ENCODE measurements at places on chromosomes 16 and 17.

DNA sequence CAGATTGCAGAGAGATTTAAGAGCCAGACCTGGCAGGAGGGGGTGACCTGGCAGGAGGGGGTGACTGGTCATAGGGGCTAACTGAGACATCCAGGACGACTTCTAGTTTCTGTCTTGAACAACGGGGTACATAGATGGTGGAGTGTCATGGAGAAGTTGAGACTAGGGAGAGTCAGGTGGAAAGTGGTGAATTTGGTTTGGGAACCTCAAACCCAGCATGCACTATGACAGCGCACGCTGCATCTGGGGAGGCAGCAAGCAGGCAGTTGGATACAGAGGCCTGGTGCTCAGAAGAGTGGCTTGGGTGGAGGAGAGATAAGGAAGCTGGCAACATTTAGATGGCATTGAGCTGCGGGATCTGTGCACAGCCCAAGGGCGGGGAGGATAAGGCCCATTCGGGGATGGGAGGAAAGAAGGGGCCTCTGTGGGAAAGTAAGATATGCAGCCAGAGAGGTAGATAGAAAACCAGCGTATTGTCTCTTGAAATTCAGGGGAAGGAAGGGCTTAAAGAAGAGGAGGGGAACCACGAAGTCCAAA is 4.5 kb downstream of the RIPOR1 start:
- no peak for DNase-seq

GRCh38 chr16:88936556-88937205 is 40.3 kb downstream of the CBFA2T3 start:
- DNase-seq, result no peak

- DNase-seq, result no peak
These were observed 13.7 kb upstream of the TAT start for GRCh38 chr16:71590584-71590983.

- DNase-seq, result no peak
These were observed 4.0 kb upstream of the PERCC1 start for GRCh38 chr16:1426734-1427471.

GRCh38 chr16:58046936-58047335 is 21.4 kb downstream of the MMP15 start:
- DNase-seq, result no peak

DNA sequence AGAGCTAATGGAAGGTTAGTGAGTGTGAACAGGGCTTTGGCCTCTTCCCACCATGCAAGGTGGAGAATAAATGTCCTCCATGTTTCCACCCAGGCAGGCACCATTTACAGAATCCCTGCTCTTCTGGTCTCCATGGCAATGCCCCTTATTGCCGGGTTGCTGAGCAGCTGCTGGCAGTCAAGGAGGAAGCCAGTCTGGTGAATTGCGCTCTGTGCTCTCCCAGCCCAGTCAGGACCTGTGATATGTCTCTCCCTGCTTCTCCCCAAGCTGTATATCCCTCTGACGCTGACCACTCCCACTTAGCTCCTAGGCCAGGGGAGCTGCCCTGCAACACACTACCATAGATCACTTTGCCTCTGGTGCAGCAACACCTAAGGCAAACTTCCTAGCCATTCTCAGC is 402.1 kb upstream of the ERCC4 start:
- no peak for DNase-seq

DNA sequence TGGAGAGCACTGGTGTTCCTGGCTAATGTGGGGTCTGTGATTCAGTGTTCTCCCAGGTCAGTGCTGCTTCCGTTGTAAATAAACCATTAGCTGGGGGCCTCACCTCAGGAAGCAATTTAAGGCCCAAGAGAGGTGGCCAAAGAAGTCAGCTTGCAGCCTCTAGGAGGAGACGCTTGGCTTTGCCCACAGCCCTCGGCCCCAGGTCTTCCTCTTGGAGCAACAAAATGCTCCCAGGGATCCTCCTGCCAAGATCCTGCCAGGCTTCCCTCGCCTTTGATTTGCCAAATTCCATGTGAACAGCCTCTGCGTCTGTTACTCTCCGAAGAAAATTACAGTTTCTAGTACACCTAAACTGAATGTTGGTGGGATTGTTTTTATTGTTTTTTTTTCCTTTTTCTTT is 62.4 kb upstream of the TBX2 start:
- DNase-seq, result no peak

All from stimulated activated CD4-positive, alpha-beta T cell treated with anti-CD3 and anti-CD28 coated beads, TNF-alpha, amount 100 ng/mL, for 24 hours (primary cell).